ENCODE measurements at places on chromosomes 4 and X.

DNA sequence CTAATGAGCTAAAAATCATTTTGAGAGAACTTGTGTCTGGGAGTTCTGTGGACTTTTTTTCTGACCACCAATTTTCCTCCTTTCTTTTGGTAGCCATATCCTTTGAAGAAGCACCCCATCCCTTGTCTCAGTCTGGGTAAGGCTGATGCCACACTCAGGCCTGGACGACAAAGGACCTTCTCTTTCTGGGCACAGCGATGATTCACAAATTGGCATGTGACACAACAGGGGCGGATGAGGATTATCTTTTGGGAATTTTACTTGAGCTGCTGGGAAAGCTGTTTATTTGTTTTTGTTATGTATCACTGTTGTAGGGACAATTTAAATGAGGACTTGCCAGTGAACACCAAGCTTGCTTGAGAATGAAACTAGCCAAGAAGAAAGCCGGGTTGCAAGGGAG, 233.4 kb upstream of the HAND2 start:
- DNase-seq = no peak

DNA sequence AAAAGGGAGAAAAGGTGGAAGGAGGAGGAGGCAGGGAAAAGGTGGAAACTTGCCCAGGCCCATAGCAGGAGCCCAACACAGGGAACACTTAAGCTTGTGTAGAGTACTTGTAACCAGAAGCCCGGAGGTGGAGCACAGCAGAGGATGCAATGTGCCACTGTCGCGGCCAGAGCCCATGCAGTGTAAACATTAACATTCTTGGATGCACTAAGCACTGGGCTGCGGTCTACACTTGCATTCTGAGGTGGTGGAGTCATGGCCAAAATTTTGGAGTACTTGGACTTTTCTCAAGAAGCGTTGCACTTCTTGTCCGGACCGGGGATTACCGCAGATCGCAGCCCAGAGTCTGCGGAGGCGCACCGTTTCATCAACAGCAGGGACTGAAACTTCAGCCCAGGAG, 4.5 kb upstream of the RHOXF1 start:
- DNase-seq = no peak

DNA sequence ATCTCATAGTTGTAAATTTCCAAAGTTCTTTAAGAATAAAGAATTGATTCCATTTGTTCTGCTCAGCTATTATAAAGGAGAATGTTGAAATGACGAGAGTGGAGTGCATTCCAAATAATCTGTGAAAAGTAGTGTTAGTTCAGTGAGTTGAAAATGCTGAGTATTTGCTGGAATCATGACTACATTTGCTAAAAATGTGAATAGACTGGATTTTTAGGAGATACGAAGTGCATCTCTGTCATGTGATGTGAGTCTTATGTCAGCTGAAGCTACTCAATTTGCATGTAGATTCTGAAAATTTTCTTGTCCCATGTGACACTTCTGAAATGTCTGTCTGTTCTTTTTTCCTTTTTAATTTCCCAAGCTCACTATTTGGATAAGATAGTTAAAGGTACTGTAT, 206.0 kb downstream of the DCTD start:
- DNase-seq = no peak

DNA sequence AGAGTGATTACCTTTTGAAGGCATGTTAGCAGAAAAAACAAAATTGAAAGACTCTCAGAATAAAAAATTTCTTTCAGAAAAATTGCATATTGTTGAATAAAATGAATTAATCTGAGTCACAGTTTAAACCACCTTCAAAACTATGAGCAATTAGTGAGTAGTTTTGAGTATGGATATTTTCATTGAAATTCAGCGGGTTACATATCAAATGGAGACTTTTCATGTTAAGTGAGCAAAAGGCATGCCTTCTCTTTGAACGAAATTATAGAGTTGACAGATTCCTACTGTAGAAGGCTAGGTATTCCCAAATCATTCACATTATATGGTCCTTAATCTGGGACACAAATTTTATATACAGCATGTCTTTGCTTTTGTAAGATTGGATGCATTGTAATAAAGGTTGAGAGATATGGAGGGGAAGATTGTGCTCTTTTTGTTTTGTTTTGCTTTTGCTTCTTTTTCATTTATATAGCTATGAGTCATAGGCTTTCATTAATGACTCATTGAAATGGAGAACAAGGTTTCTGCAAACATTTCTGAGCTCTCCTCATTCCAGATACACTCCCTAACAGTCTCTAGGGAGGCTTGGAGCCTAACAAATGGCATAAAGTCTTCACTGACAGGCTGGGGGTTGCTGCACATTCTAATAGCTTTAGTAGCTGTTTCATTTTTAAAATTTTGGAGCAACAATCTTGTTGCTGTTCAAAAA, 21.6 kb downstream of the PCDH18 start:
- no peak for DNase-seq

GRCh38 chr4:3047464-3048286, 26.7 kb downstream of the HTT-AS start:
- DNase-seq = no peak

- no peak for DNase-seq
These were observed 205.1 kb upstream of the CTSO start for GRCh38 chr4:156158747-156159146.

DNA sequence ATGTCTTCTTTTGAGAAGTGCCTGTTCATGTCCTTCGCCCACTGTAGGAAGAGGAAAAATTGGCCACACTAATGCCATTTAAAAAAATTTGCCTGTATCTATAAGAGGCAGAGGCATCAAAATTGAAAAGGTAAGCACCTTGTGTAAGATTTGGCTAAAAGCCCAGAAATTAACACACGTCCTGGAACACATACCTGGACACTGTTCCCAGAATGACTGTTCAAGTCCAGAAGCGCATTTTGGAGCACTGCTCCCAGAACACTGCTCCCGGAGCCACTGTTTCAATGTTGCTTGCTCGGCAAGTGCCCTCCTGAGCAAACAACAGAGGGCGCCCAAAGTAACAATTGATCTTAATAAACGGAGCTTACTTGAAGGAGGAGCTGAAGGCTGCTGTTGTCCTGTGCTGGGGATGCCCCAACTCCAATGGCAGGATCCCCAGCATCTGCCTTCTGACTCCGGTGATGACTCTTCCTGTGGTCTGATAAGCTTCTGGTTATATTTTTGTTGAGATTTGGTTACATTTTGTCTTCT, 1958.6 kb downstream of the C4orf33 start:
- DNase-seq = no peak

DNA sequence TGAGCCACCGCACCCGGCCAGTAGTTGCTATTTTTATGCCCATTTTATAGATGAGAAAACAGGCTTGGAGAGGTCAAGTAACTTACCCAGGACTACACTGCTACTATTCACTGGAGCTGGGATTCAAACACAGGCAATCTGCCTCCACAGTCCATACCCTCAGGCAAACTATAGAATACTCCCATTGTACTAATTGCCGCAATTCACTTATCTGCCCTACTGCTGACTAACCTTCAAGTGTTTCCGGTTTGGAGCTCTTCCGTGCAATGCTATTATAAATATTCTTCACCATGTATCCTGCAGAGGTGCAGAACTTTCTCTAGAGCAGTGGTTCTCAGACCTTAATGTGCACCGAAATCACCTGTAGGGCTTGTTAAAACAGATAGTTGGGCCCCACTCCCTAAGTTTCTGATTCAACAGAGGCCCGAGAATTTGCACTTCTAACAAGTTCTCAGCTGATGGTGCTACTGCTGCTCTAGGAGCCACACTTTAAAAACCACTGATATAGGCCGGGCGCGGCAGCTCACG, 1.9 kb upstream of the G3BP2 start:
- DNase-seq = no peak

DNA sequence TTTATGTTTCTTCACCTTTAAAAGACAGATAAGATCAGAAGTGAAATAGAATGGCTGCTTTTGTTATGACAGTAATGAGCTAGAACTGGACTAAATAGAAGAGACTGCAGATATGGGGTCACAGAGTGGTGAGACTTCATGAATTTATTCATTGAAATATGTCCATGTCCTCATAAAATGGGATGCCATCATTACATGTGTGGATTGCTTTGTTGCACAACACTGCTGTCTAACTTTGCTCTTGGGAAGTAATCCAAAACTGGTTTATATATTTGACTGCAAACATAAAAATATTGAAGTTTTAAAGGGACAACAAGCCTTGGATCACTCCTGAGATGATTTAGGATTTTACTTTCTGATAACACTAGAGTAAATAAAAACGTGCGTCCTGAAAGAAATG, 209.2 kb upstream of the FAT4 start:
- DNase-seq = no peak

DNA sequence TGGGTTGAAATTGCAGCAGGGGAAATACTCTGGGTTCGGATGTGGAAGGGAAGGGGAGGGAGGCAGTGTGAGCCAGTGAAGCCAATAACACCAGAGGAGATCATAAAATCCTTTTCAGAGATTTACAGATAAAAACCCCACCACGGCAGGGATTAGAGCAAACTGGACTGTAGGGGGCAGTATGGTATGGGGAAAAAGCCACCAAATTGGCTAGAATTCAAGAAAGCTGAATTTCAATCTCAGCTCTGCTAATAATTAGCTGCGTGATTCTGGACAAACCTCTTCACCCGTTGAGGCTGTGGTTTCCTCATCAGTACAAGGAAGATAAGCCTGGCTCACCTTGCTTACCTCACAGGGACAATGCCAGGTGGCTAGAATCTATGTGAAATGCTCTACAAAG, 108.1 kb downstream of the ATG4A start:
- DNase-seq = no peak

DNA sequence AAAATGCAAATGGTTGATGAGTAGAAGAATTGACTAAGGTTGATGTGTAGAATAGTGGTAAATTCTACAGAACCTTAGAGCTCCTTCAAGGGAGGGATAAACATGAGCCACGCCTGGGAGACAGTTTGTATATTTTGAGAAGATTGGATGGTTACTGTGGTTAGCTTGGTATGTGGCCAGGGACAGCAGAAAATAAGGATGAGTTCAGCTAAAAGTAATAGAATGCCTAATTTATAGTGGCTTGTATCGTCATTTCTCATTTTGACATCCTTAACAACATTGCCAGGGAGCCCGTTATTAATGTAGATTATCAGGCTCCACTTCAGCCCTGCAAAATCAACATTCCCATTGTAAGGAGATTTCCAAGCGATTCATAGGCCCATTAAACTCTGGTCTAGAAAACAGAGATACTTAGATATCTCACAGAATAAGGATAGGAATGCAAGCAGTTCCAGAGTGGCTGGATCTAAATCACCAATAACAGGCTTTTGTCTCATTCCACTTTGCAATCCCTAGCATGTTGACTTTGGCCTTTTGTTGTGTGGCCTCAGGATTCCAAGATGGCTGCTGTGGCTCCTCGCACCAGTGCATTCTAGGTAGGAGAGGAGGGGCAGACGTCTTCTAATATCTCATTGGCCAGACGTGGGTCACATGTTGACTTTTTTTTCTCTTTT, 6.4 kb upstream of the PTTG2 start:
- no peak for DNase-seq

DNA sequence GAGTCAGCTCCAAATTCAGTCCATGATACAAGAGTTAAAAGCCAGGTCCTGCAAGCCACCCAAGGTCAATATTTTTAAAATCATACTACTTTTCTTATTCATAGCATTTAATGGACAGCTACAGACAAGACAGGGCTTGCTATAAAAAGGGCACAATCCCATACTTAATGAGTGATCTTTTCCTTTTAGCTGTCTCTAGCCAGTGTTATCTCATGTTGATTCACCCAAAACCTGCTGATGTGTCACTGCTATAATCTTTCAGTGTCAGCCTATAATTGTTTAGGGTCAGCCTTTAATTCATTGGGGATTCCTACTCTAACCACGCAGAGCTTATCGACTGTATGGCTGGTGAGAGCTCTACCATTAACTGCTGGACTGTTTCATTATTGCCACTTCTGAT, 51.2 kb upstream of the HCCS start:
- no peak for DNase-seq

DNA sequence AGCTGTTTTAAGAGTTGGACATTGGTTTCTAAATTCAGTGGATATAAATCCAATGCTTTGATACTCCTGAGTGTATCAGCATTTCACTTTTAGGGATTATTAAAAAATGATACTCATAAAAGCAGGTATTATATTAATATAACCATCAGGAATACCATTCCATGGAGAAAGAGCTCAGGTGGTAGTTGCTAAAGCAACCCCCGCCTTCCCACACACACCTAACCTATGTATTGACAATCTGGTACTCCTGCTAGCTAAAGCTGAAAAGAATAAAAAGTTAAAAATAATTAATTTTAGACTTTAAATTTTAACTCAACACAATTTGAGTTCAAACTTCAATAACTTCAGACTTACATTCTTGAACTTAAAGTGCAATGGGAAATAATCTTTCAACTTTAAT, 717.1 kb upstream of the HS3ST1 start:
- DNase-seq = no peak

- no peak for DNase-seq
These were observed 380.6 kb downstream of the MAPK10 start for GRCh38 chr4:85979276-85979675.

DNA sequence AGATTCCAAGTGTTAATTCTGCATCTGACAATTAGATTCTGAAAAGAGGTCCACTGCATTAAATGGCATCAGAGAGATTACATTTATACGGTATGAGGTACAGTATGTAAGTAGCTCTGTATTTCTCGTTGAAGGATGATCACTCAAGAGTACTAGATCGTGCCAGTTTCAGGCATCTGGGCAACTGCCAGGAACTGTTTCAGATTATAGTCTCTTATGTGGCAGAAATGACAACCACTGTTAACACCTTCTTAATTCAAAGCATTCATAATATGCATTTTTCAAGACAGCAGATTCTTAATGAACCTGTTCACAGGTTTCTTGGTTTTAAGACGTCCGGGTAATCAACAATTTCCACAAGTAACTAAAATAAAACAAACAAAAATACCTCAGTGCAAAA, 1.6 kb downstream of the ANKRD50 start:
- DNase-seq = no peak

GRCh38 chr4:41969671-41970070, 11.9 kb upstream of the DCAF4L1 start:
- no peak for DNase-seq

GRCh38 chrX:123878252-123878721, 18.4 kb downstream of the XIAP start:
- no peak for DNase-seq

All from thymus (tissue), 14 donors.